ENCODE measurements at places on chromosomes 1 and 21. TPM values are rescaled to one million over a fixed set of nuclear protein-coding genes. Genes with fewer than 3 reads are reported as not detected.

DNA sequence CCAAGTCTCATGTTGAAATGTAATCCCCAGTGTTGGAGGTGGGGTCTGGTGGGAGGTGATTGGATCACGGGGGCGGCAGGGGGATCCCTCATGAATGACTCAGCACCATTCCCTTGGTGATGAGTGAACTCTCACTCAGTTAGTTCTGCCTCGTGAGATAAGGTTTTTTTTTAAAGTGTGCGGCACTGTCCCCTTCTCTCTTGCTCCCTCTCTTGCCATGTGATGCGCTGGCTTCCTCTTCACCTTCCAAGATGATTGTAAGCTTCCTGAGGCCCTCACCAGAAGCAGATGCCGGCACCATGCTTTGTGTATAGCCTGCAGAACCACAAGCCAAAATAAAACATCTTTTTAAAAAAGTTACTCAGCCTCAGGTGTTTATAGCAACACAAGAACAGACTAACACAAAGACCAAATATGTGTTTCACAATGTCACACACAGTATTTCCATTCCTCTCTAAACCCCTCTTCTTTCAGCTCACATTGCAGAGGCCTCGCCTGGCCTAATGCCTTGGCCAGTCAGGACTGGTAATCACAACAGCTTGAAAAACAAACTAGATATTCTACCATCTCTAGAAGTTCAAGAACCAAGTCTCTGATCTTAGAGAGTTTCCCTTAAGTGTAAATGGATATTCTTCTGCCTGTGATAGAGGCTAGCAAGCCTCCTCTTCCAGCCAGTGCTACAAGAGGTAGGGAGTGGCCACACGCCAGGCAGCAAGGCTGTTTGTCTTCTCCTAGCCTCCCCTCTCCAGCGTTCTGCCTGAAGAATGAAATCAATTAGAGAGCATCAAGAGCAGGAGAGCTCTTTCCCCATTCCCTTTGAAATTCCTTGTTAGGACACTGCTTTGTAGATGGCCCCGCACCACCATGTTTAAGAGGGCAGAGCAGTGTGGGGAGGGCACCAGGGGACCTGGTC, 19.6 kb upstream of the RAP1A start:
- no peaks in the 10 kb centered on the region for H3K4me1 ChIP-seq
- 0 out of 2 replicates have a peak, but pooled peaks cover 3% of the 10 kb centered on the region for H3K27me3 ChIP-seq
- no peaks in the 10 kb centered on the region for H3K36me3 ChIP-seq
- no peak overlapping the region for H3K4me3 ChIP-seq

GRCh38 chr1:233431753-233432403, 104.4 kb downstream of the MAP3K21 start:
- no peak for DNase-seq
- no peaks in the 10 kb centered on the region for H3K27me3 ChIP-seq
- H3K36me3 ChIP-seq = no peaks in the 10 kb centered on the region
- H3K27ac ChIP-seq = no peak overlapping the region
- H3K4me3 ChIP-seq = no peak overlapping the region
- no peaks in the 10 kb centered on the region for H3K4me1 ChIP-seq

DNA sequence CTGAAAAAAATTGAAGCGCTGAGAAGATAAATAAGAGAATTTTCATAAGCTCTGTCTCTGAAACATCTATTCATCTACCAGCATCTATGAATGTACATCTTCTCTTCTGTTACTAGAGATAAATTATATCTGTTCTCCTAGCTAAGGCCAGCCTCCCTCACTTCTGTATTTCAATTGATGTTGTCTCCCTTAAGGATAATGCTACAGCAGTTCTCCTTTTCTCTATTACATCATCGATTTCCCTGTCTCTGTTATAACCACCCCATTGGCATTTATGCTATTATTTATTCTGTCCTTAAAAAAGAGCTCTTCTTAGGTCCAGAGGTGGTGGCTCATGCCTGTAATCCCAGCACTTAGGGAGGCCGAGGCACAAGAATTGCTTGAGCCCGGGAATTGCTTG, 42.9 kb upstream of the TMCO2 start:
- peaks cover 28% of the 10 kb centered on the region for H3K36me3 ChIP-seq
- no peak overlapping the region for H3K4me3 ChIP-seq

GRCh38 chr1:78472851-78473496, 17.8 kb upstream of the PTGFR start:
- H3K4me1 ChIP-seq = no peaks in the 10 kb centered on the region
- H3K27me3 ChIP-seq = no peaks in the 10 kb centered on the region
- no peaks in the 10 kb centered on the region for H3K36me3 ChIP-seq

- no peak for DNase-seq
- H3K27ac ChIP-seq = no peak overlapping the region
- H3K36me3 ChIP-seq = peaks cover 70% of the 10 kb centered on the region
- no peaks in the 10 kb centered on the region for H3K27me3 ChIP-seq
- no peaks in the 10 kb centered on the region for H3K4me1 ChIP-seq
Observed at GRCh38 chr1:39484564-39484963, 6.9 kb upstream of the BMP8A start.

- H3K27ac ChIP-seq = no peak overlapping the region
- H3K27me3 ChIP-seq = no peaks in the 10 kb centered on the region
- DNase-seq = no peak
- H3K4me3 ChIP-seq = no peak overlapping the region
- no peaks in the 10 kb centered on the region for H3K4me1 ChIP-seq
Observed at GRCh38 chr1:25534410-25534788, 9.0 kb upstream of the LDLRAP1 start.

GRCh38 chr1:70034403-70034802, 171.0 kb downstream of the LRRC40 start:
- H3K4me3 ChIP-seq = no peak overlapping the region
- no peaks in the 10 kb centered on the region for H3K4me1 ChIP-seq
- H3K36me3 ChIP-seq = no peaks in the 10 kb centered on the region

- no peaks in the 10 kb centered on the region for H3K27me3 ChIP-seq
- no peaks in the 10 kb centered on the region for H3K36me3 ChIP-seq
- H3K4me3 ChIP-seq = peak overlapping the region; percentile 27
- no peak overlapping the region for H3K27ac ChIP-seq
- DNase-seq = no peak
Observed at GRCh38 chr1:229378586-229379367, 35.9 kb upstream of the CCSAP start.

DNA sequence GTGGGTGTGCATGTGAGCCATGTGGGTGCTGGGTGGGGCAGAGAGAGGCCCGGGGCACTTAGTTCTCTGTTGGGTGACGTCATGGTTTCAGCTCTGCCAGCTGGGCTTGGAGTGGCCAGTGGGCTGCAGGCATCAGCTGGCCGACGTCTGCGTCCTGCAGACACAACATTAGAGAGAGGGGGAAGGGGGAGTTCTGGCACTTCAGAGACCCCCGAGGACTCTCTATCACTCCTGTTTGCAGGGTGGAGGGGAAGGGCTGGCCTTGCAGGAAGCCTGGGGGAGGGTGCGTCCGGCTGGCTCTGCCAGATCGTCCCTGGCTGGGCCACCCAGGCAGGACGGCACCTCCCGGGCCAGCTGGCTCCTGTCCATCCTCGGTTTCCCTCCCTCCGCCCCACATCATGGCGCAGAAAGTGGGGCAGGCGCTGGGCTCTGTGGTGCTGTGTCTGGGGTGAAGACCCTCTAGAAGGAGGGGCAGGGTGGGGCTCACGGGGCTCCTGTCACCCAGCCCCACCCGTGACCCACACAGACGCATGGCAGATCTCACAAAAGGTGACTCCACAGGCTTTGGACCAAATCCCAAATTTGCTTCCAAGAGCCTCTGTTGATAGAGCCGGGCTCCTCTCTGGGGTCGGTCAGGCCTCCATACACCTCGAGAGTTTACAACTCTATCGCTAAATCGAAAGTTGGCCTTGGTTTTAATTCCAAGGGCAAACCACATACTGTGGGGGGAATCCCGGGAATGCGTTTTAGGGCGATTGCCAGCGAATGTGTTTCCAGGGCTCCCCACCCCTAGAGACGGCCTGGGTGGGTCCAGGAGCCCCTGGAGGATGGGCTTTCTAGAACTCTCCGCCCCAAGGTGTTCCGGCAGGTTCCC, 73.4 kb upstream of the TTC34 start:
- peaks cover 5% of the 10 kb centered on the region for H3K36me3 ChIP-seq
- no peak overlapping the region for H3K27ac ChIP-seq
- no peak for DNase-seq
- no peaks in the 10 kb centered on the region for H3K27me3 ChIP-seq
- H3K4me3 ChIP-seq = no peak overlapping the region

GRCh38 chr1:111818081-111818480, 62.4 kb downstream of the DDX20 start:
- no peaks in the 10 kb centered on the region for H3K27me3 ChIP-seq
- H3K4me1 ChIP-seq = no peaks in the 10 kb centered on the region
- no peak overlapping the region for H3K4me3 ChIP-seq
- no peaks in the 10 kb centered on the region for H3K36me3 ChIP-seq

DNA sequence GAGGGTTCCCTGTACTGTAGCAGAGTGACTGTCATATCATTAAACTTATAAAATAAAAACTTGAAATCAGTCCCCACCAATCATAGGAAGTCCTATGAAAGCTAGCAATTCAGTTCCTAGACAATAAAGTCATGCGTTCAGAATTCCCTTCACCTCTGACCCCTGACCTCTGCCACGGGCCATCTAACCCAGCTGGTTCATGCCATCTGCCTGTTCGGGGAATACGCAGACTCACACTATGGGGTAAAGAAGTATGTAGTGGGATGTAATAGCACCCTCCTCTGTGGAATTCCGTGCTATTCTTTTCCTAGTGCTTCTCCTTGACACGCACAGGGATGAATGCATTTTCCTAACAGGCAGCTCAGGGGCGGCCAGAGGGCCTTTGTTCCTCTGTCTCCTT, 2.1 kb downstream of the GSTM4 start:
- no peak overlapping the region for H3K27ac ChIP-seq
- no peaks in the 10 kb centered on the region for H3K36me3 ChIP-seq
- no peaks in the 10 kb centered on the region for H3K27me3 ChIP-seq
- DNase-seq = no peak
- H3K4me1 ChIP-seq = no peaks in the 10 kb centered on the region

DNA sequence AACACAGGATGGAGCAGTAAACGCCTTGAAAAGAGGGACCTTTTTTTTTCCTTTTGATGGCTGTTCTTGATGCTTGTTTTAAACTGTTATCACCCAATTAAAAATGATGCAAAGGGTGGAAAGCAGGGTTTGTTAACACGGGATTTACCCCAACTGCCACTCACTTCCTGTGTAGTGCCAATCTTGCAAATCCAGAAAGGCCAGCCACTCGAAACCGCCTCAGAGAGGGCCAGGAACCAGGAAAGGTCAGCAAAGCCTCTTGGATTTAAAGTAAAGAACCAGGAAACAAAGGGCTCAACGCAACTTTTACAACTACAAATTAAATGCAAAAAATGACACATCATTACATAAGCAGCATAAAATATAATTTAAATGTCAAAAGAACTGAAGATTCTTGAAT, 347.4 kb downstream of the PDE4B start:
- no peaks in the 10 kb centered on the region for H3K36me3 ChIP-seq
- DNase-seq = no peak
- H3K4me3 ChIP-seq = no peak overlapping the region
- no peaks in the 10 kb centered on the region for H3K27me3 ChIP-seq
- no peak overlapping the region for H3K27ac ChIP-seq

SYT11 gene
- 0.28 TPM for total RNA-seq

S100A9 gene
- not detected for total RNA-seq

FAM89A gene
- total RNA-seq = 1.4 TPM

CLCNKA gene
- 0.98 TPM for total RNA-seq

PKN2 gene
- 32.5 TPM for total RNA-seq

RNU1-4 gene
- 2,051 TPM for total RNA-seq

OLFML2B gene
- 1.4 TPM for total RNA-seq

UBE4B gene
- total RNA-seq = 66.0 TPM

LRRC52 gene
- total RNA-seq = not detected

CNTN2 gene
- 0.88 TPM for total RNA-seq

PCSK9 gene
- 75.1 TPM for total RNA-seq

LRRC53 gene
- total RNA-seq = not detected

DMBX1 gene
- 2.3 TPM for total RNA-seq

UQCRHL gene
- total RNA-seq = 2.6 TPM

Data from H9 (cell line).